ENCODE measurements at places on chromosomes 13 and 19.
A peak's percentile ranks its signal among the peaks of the same experiment; 100 is the strongest.

DNA sequence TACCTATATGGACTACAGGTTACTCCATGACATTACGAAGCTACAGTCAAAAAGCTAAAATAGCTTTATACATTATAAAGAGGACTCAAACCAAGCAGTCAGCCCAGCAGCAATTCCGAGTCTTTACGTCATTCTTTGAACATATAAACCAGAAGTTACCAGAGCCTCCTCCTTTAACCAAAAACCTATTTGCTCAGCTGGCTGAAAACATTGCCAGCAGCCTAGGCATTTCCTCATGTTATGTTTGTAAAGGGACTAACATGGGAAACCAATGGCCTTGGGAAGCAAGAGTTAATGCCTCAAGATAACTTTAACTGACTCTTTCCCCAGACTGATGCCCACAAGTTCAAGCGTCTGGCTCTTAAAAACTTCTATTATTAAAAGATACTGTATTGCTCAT, 104.1 kb upstream of the ZNF492 start:
- ATAC-seq, result no peak

- no peak for ATAC-seq
Observed at GRCh38 chr19:3785938-3786824, at the start of gene MATK. Gene MATK (minus strand): TSS chr19:3786381. CDS start chr19:3785135, 1,246 bp downstream.

DNA sequence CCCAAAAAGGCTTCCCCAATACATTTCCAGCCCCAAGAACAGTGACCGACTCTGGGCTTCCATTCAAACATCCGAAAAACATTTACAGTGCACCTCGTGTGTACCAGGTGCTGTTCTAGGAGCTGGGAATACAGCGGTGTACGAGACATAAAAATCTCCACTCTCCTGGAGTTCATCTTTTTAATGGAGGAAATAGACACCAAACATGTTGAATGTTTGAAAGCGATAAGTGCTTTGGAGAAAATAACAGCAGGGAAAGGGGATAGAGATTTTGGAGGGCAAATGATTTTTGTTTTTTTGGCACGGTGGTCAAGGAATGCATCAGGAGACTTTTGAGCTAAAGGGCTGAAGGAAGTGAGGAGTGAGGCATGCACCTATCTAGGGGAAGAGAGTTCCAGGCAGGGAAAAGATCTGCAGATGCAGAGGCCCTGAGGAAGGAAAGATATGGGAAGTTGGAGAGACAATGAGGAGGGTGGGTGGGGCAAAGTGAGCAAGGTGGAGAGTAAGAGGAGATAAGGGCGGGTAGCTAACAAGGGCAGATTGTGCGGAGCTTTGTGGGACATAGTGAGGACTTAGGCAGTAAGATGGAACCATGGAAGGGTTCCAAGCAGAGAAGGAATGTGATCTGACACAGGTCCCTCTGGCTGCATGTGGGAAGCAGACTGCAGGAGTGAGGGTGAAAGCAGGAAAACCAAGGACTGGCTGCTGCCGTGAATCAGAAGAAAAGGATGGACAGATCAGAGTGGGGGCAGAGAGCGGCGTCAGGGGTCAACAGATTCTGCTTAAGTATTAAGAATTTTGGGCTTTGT, 703 bp upstream of the FBL start:
- ATAC-seq, result peak; percentile 6

- no peak for ATAC-seq
Observed at GRCh38 chr19:38042132-38042531, 135.1 kb downstream of the SIPA1L3 start.

- no peak for ATAC-seq
Observed at GRCh38 chr19:53532362-53532761, 5.6 kb upstream of the ZNF331 start.

DNA sequence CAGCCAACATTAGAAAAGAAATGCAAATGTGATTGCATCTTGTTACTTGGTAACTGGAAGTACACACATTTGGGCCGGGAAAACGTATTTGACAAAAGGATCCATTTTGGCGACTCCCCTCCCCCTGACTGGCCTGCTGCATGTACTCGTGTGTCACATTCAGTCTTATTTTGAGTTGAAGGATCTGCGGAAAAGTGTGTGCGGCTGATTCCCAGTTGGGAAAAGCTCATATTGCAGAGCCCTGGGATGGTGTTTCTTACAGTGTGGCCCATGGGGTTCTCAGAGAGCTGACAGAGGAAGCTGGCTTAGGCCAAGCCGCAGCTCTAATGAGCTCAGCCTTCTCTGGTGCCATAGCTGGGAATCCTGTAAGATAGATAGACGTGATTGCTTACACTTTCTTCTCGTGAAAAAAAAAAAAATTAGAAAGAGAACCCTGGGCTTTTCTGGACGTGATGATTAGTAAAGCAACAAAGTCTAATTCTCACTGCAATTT, 170.3 kb upstream of the ARGLU1 start:
- no peak for ATAC-seq

- no peak for ATAC-seq
Observed at GRCh38 chr19:39111593-39112199, 13.9 kb upstream of the PAK4 start.

- no peak for ATAC-seq
Observed at GRCh38 chr13:50616101-50616500, 227.4 kb downstream of the DLEU7 start.

DNA sequence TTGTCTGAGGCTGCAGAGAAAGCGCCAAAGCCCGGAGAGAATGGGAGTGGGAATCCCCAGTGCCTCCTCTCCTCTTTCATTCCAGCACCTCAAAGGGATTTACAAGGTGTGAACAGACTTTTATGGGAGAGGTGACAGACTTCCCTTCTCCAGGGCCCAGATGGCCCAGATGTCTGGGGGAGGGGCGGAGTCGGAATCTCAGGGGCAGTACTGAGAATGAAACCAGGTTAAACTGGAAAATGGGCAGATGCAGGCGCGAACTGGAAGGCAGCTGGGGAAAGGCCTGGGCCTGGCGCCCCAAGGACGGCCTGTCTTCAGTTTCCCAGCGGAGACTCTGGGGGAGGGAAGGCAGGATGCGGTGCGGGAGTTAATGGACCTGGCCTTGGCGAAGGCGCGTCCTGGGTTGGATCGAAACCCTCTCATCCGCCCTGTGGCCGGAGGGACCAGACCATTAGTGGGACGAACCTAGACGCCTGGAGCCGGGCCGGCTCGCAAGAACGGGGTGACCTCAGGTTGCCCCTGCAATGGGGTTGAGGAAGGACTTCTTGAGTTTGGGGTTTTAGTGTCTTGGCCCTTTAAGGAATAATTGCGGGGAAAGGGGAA, 592 bp upstream of the TRIP10 start:
- no peak for ATAC-seq

- ATAC-seq, result peak; percentile 91
Observed at GRCh38 chr19:18049385-18049784, 37.3 kb downstream of the IL12RB1 start.

GRCh38 chr19:50310759-50311465, 18.3 kb downstream of the KCNC3 start:
- ATAC-seq, result no peak

DNA sequence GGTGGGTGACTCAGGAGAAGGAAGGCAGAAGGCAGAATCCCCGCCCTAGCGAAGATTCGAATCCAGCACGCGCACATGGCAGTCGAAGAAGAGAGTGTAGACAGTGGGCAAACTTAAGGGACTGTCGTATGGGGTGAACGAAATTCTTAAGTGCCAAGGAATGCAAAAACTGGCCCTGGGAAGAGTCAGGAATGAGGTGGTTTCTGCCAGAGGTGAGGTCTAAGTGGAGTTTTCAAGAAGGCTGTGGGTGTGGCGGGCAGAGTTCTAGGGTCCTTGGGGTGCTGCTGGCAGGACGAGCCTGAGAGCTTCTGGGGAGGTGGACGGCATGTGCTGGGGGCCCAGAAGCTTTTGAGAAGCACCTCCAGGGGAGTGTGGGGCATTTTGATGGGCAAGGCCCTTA, 63.9 kb upstream of the RNF113B start:
- ATAC-seq, result no peak

DNA sequence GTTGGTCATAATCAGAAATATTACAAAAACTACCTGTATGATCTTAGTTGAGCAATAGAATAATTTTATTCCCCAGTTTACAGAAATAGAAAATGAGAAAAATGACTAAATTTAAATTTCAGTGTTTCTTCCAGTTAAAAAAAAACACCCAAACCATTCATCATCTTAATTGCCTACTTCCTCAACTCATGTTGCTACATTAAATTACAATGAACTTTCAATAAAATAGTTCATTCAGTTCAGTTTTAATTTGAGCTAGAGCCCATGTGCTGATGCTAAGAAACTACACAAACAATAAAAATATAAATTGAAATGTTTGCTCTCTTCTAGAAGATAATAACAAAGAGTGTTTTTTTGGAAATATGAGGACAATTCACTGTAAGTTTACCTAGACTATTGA, 820.4 kb downstream of the SLITRK6 start:
- ATAC-seq, result no peak

- no peak for ATAC-seq
Observed at GRCh38 chr13:111491021-111491420, 170.6 kb downstream of the TEX29 start.

DNA sequence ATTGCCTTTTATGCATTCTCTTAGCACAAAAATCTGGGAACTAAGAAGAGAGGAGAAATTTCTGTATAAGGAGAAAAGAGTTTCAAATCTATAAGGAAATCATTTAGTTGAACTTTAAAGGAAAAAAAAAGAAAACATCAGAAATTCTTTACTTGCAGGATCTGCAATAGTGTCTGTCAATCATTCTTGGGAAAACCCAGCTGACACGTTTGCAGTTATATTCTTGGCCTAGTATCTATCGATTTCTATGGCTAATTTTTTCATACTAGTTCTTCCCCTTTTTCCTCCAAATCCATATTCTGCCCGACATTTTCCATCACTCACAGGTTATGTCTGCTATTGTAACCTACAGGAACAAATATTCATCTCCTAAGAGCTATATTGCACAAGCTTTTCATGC, 160.7 kb downstream of the ABCC4 start:
- no peak for ATAC-seq

DNA sequence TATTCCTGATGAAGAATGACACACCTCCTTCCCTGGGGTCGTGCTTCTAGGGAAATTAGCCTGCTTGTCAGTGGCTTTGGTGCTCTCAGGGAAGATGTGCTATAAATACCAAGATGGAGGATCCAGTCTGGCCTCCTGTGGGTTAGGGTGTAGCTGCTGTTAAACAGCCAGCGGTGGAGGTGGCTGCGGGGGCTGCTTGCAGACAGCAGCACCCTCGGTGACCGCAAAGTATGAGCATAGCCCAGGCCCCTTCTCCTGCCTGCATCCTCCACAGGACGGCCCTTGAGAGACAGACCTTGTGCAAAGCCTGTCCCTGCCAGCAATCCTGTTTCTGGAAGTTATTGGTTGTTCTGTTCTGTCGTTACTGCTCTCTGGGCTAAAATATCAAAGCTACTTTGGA, 11.4 kb downstream of the VSTM2B start:
- no peak for ATAC-seq

- ATAC-seq, result no peak
Observed at GRCh38 chr19:44951179-44952159, 3.7 kb upstream of the CLPTM1 start.

DNA sequence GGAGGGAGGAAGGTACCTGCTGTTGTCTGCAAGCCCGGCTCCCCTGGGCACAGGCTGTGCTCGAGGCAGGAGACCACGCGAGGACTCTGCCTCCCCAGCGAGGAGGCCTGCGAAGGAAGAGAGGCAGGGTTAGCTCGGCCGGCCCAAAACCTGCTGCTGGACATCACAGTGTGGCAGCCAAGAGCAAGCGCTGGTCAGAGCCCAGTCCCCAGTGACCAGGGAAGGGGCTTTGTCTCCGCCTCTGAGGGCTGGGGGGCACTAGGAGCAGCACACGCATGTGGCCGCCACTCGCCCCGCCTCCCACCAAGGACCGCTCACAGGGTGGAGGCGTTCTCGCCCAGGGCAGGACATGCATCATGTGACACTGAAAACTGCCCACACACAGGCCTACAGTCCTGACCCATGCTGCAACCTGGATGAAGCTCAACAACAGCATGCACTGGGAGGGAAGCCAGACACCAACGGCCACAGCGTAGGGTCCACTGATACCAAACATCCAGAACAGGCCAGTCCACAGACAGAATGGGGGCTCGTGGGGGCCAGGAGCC, 8.5 kb downstream of the MIER2 start:
- ATAC-seq, result no peak

- ATAC-seq, result no peak
Observed at GRCh38 chr19:1698636-1699035, 46.2 kb upstream of the TCF3 start.

DNA sequence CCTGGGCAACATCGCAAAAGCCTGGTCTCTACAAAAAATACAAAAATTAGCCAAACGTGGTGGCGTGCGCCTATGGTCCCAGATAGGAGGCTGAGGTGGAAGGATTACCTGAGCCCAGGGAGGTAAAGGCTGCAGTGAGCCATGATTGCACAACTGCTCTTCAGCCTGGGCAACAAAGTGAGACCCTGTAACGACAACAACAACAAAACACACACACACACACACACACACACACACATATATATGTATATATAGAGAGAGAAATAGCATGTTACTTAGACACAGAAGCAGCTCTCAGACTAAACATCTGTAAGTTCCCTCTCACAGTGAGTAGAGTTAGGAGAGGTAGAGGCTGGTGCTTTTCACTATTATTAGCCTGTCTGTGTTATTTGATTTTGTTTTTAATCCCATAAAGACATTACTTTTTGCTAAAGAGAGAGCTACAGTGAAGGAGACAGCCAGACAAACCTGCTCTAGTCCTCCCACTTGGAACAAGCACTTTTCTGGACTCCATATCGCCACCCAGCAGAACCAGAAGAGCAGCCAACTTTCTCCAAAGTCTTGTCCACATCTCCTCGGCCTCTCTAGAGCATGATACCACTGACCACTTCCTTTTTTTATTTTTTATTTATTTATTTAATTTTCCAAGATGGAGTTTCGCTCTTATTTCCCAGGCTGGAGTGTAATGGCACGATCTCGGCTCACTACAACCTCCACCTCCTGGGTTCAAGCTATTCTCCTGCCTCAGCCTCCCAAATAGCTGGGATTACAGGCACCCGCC, 2.8 kb upstream of the LIN7B start:
- ATAC-seq, result no peak

DNA sequence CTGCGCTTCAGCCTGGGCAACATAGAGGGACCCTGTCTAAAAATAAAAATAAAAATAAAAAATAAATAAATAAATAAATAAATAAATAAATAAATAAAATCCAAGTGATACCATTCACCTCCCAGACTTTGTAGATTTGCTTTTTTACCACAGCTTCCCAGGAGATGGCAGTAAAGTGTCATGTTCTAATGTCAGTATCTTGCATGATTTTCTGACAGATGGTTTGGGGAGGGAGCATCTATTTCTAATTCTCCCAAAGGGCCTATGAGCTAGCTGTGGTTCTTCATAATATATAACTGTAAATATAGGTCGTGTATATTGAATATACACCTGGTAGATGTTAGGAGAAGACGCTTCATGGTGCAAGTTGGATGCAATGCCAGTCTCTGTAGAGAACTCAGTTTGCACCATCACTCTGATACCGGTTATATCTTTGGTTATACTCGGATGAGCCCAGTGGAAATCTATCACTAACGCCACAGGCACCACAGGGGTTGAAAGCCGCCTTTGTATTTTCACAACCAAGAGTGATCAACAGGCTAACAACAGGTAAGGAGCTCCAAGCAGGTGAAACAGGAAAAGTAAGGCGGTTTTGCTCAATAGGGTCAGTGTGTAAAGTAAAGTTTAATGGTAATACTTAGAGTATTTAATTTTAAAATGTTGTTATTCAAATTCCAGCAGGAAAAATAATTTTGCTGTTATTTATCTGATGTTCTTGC, 13.9 kb downstream of the APLP1 start:
- peak; percentile 50 for ATAC-seq
